ENCODE measurements at places on chromosomes 3 and 15. TPM values are rescaled to one million over a fixed set of nuclear protein-coding genes. Genes with fewer than 3 reads are reported as not detected.

The SLC6A11 gene
- 7.5 TPM for total RNA-seq

The C3orf33 gene
- 1.9 TPM for total RNA-seq

The TRIM42 gene
- not detected for total RNA-seq

The COL6A5 gene
- not detected for total RNA-seq

The MFSD1 gene
- total RNA-seq: 109 TPM

The PRSS50 gene
- not detected for total RNA-seq

The GPR62 gene
- under 0.01 TPM for total RNA-seq

The AADACL2 gene
- not detected for total RNA-seq

The CCDC13 gene
- 0.71 TPM for total RNA-seq

The SETD2 gene
- 32.8 TPM for total RNA-seq

The GOLGA6L22 gene
- total RNA-seq: not detected

The ABI3BP gene
- 3.1 TPM for total RNA-seq

The USP8 gene
- 47.8 TPM for total RNA-seq

The SACM1L gene
- total RNA-seq: 29.4 TPM

The TP53BP1 gene
- total RNA-seq: 31.1 TPM

The CPNE9 gene
- total RNA-seq: not detected

The FOXL2NB gene
- 0.57 TPM for total RNA-seq

The PDZRN3 gene
- total RNA-seq: 0.34 TPM

The ACKR4 gene
- not detected for total RNA-seq

The TNFAIP8L3 gene
- total RNA-seq: 4.1 TPM

The CDHR4 gene
- not detected for total RNA-seq

The GP9 gene
- total RNA-seq: not detected

The ACTRT3 gene
- 1.5 TPM for total RNA-seq

The DUOXA1 gene
- 50.6 TPM for total RNA-seq

The SOX14 gene
- total RNA-seq: not detected

The CCDC54 gene
- not detected for total RNA-seq

The TMEM158 gene
- 2.3 TPM for total RNA-seq

The RTP1 gene
- not detected for total RNA-seq

The TGM4 gene
- 0.34 TPM for total RNA-seq

The CFAP92 gene
- 0.36 TPM for total RNA-seq

The RASGRF1 gene
- not detected for total RNA-seq

The PIERCE2 gene
- total RNA-seq: 1.4 TPM

The NR1I2 gene
- total RNA-seq: under 0.01 TPM

The P2RY14 gene
- total RNA-seq: not detected

The FAM174B gene
- total RNA-seq: 1.3 TPM

The CHRD gene
- not detected for total RNA-seq
